CD4-positive, alpha-beta T cell treated with Interleukin-2 at 100 ng/mL for 4 hours (primary cell): ENCODE measurements at places on chromosomes 2 and 18.

GRCh38 chr2:44450806-44451205 is 89.1 kb downstream of the CAMKMT start:
- DNase-seq: no peak

GRCh38 chr2:62118160-62118559 is 77.8 kb upstream of the B3GNT2 start:
- no peak for DNase-seq

GRCh38 chr2:104969564-104969963 is 68.3 kb upstream of the MRPS9 start:
- no peak for DNase-seq

DNA sequence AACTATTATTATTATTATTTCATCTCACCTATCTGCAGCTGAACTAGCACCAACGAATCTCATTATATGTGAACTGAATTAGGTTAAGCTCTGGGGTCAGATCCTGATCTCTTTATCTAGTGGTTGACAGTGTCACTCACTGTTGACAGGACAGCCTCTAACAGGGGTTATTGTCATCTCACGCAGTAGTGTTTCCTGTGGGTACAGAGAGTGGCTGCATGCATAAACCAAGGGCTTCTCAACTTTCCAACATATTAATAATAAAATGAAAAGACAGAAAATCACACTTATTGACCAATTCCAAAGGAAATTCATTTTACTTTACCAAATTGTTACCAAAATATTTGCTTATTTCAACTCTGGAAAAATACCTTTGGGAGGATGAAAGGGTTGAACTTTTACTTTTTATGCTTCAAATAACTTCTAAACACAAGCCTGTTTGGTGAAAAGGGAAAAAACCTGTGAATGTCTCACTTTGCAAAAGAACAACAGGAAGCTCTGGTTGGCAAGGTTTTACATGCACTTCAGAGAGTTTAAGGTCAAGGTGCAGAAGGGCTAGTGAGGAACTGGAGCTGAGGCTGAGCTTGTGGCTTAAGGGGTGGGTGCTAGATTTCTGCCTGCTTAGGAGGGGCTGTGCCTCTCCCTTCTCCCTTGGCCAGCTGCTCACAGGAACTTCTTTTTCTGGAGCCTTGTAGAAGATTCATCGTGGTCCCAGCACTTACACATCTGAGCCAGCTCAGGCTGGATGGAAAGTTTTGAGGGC is 72.6 kb downstream of the CTAGE1 start:
- peak; percentile 48 for DNase-seq

GRCh38 chr2:128279786-128280157 is 38.9 kb downstream of the HS6ST1 start:
- DNase-seq: no peak

DNA sequence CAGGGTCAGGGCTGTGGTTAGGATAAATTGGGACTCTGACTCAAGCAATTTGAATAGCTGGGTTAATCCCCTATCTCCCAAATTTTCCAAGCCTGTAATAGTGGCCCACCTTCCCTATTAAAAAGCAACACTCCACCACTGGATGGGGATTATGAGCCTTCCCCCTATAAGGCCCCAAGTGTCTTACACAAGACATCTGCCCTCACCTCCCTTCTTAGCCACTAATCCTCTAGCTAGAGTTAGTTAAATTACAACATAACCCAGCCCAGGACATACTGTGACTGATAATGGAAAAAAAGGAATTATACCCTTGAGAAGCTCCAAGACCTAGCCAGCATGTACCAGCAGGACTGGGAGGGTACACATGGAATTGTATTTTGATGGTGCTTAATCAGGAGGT is 190.4 kb downstream of the NRP2 start:
- no peak for DNase-seq

DNA sequence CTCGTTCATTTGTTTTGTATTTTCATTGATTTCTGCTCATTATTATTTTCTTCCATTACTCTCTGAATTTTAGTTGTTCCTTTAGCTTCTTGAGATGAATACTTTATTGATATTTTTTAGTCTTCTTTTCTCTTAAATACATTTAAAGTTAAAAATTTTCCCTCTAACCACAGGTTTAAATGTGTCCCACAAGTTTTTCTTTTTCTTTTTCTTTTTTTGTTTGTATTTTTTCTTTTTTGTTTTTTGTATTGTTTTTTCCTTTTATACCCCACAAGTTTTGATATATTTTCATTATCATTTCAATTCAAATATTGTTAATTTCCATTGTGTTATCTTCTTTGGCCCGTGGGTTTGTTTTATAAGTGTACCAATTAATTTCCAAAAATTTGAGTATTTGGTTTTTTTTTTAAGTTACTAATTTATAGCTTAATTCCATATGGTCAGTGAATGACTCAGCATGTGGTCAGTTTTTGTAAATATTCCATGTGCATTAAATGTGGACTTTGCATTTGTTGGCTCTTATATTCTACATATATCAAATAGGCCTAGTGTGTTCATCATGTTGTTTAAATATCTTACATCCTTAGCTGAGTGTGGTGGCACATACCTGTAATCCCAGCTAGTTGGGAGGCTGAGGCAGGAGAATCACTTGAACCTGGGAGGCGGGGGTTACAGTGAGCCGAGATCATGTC is 16.2 kb downstream of the CENPO start:
- no peak for DNase-seq

DNA sequence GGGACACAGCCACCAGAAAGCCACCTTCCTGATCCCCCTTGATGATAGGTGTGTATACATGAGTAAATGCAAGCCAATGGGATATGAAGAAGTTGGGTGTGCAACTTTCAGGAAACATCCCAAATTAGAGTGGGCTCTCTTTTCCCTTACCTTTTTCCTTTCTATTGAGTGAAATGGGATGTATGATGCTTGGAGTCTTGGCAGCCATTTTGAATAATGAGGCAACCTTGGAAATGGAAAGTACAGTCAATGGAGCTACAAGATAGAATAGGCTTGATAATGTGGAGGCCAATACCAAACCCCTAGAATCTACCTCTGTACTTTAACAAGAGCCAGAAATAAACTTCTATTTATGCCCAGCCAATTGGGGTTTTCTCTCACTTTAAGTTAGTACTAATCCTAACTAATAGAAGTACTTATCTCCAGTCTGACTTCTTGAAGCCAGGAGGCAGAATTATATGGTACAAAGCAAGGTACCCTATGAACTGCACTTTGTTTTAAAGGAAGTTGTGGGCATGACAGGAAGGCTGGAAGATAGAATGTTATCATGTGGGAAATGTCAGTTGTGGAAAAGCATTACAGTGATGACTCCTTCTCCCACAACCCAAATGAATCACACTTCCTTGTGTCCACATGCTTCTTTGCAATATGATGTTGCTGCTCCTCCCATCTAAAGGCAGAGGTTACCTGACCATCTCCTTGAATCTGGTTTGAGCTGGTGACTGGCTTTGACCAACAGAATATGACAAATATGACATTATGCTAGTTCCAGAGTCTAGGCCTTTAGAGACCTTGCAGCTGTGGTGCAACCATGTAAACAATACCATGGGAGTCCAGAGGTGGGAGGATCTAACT is 12.9 kb upstream of the NABP1 start:
- no peak for DNase-seq

- DNase-seq: no peak
Measured at GRCh38 chr2:85893428-85894258, 4.9 kb upstream of the ST3GAL5 start.

- DNase-seq: no peak
Measured at GRCh38 chr2:241080405-241081189, 21.5 kb downstream of the MTERF4 start.

GRCh38 chr18:12855916-12856315 is 28.1 kb downstream of the PTPN2 start:
- no peak for DNase-seq

- no peak for DNase-seq
Measured at GRCh38 chr18:23998018-23998417, 16.5 kb upstream of the TTC39C start.

- DNase-seq: no peak
Measured at GRCh38 chr18:4293337-4293736, 161.8 kb downstream of the DLGAP1 start.

- no peak for DNase-seq
Measured at GRCh38 chr18:52242711-52243110, 97.3 kb upstream of the DCC start.

DNA sequence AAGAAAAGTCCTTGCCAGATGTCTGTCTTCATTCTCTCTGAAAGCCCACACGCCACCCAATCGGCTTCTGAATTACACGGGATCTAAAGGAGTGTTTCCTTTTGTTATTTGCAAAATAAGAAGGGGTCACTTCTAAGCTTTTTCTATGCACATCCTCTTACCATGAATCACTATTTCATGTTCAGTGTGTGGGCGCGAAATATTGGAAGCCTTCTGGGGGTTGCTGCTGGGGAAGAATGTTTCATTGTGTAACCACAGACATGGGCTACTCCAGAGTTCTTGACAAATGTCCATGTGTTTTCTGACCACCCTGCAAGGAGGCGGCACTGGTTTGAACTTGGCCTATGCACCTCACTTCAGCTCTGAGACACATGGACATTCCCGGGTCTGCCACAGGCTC is 133.6 kb upstream of the APCDD1 start:
- DNase-seq: no peak

- no peak for DNase-seq
Measured at GRCh38 chr18:44541781-44542180, 138.9 kb upstream of the SETBP1 start.

- DNase-seq: no peak
Measured at GRCh38 chr2:121073320-121074210, 211.4 kb downstream of the TFCP2L1 start.

DNA sequence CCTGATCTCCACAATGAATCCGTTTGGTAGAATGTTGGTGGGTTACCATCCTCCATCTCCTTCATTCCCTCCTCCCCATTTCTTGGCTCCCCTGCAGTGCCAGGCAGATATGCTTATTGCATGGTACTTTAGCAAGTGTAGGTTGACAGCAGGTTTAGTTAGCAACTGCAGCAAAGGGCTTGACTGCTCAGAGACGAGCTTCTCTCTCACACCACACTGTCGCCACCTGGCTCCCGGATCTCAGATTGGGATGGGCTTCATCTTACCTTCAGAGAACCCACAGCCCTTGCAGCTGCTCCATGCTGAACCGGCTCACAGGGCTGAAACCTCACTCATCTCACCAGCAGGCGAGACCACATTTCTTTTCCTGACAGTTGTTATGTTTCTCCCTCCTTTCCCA is 88.8 kb downstream of the VWA3B start:
- no peak for DNase-seq
